Stimulated activated CD4-positive, alpha-beta T cell treated with anti-CD3 and anti-CD28 coated beads, Interleukin-1b, Interleukin-23, amount 100 ng/mL, for 1 hour (primary cell): ENCODE measurements at places on chromosomes 4 and X.

- peak; percentile 53 for DNase-seq
These were observed 12.2 kb upstream of the CENPU start for GRCh38 chr4:184745831-184746795.

DNA sequence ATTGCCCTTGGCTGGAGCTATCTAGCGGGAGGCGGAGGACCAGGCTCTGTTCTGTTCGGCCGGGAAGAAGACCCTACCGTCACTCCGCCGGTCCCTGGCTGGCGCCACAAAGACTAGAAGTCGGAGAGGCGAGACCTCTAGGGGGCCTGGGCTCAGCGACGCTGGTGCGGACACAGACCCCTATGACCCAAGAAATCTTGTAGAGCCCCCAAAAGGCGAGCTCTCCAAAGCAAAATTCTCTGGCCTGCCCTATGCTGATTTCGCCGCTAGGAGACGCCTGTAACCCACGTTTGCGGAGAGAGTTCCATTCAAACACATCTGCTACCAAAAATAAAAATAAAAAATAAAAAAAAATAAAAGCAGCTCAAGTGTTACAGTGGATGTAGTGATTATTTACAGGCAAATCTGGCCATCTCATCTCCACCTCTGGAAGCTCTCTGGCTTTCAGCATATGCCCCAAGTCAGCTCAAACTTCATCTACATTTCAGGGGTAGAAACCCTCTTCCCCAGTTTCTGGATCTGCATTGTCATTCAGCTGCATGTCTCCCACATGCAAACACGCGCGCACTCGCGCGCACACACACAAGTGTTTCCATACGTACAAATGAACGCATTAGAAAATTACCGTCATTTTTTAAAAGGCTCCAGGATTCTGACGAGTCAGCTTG is 2.4 kb upstream of the PCDH10 start:
- no peak for DNase-seq

DNA sequence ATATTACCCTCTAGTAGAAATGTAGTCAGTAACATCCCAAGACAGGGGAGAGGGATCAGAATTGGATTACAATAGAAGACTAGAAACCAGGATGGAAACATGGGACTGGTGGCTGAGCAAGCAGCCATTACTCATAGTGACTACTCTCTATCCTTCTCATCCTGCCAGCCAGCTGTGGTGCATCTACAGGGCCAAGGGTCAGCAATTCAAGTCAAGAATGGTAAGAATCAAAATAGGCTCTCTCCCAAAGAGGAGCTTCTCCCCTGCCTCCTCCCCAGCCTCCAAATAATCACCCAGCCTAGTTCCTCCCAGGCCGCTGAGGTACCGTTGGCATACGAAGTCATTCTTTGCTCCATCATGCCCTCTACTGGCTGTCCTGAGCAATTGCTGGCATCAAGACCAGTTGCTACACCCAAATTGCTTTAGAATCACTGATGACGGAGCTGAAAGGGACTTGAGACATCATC is 19.4 kb downstream of the AWAT2 start:
- DNase-seq = peak; percentile 1

DNA sequence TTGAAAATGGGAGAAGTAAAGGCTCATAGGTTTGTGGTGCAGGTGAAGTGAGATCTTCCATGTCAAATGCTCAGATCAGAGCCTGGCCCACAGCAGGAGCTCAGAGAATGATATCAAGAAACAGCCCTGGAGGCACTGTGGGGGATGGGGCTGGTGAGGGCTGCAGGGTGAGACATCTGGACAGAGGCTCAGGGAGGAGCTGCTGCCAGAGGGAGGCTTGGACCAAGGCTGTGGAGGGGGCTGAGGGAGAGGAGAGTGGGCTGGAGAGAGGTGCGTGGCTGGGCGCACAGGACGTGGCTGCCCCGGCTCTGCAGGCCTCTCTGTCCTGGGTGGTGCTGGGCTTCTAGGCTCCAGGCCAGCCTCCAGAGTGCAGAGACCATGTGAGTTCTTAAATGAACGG is 5.6 kb downstream of the SORCS2 start:
- DNase-seq = no peak
